ENCODE measurements at places on chromosomes 12 and 14.

DNA sequence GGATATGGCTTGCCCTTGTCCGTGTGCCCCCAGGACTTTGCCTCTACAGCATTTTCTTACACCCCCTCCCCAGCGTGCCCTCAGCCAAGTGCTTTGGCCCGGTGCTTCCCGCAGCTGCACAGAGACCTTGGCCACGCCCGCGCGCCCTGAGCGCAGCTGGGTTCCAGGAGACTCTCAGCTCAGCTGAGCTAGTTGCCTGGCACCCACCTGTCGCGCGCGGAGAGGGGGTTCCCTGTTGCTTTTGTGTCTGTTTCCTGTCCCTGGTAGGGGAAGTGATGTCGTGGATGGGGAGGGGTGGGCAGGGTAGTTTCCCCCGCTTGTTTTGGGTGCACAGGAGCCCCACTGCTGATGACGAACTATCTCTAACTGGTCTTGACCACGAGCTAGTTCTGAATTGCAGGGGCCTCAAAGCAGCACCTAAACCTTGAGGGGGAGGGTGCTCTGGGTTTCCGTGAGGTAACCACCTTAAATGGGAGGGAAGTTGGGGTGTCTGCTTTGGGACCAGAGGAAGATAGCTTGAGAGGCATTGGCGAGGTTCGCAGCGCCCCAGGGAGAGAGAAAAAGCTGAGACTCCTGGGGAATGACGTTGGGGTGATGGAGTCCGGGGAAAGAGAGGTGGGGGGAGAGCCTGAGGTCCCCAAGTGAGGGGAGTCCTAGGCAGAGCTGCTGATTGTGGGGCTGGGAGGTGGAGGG, 1.5 kb downstream of the DIO3 start:
- DNase-seq: no peak

- peak; percentile 14 for DNase-seq
Observed at GRCh38 chr12:13981296-13981962, at the start of gene GRIN2B. TSS of gene GRIN2B (minus strand) at chr12:13981602. CDS start at chr12:13866208, 115,394 bp downstream.

- no peak for DNase-seq
Observed at GRCh38 chr14:92653162-92653651, 95.2 kb downstream of the LGMN start.

- DNase-seq: no peak
Observed at GRCh38 chr12:91003737-91004136, 1.0 kb downstream of the EPYC start.

GRCh38 chr12:38332814-38333213, 16.2 kb downstream of the ALG10B start:
- no peak for DNase-seq

- DNase-seq: peak; percentile 83
Observed at GRCh38 chr14:77988970-77989369, 181.2 kb upstream of the NRXN3 start.

DNA sequence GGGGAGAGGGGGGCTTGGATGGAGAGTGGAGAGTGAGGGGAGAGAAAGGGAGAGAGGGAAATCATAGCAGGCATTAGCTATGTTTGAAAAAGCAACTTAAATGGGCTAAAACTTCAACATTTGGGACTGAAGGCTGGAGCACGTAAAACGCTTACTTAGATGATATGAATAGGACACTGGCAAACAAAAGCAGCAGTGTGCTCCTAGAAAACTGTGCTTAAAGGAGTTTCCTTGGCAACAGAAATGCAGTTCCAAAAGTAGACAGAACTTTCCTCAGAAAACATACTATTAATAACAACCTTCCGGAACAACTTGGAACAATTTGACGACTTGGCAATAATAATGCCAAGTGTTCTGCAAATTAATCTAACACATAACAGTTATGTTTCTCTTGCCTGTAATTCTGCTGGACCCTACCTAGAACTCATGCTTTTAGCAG, 235.5 kb upstream of the NPAS3 start:
- DNase-seq: peak; percentile 21

- peak; percentile 27 for DNase-seq
Observed at GRCh38 chr12:76685246-76685678, 78.7 kb upstream of the ZDHHC17 start.

- DNase-seq: no peak
Observed at GRCh38 chr12:8606890-8607289, 5.8 kb downstream of the AICDA start.

DNA sequence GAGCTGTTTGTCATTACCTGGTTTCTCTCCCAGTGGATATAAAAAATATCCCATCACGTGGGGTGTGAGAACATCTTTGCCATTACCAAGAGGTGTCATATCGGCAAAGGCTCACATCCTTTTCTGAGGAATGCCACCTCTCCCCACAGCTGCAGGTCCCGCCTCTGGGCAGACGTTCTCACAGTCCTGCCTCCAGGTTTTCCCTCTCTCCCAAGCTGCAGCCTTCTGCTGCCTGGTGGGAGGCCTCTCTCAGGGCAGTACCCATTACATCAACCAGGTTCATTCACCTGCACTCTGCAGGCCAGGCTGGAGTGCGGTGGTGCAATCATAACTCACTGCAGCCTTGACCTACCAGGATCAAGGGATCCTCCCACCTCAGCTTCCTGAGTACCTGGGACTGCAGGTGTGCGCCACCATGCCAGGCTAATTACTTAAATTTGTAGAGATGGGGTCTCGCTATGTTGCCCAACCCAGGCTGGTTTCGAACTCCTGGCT, 15.0 kb upstream of the TMEM119 start:
- no peak for DNase-seq

- DNase-seq: no peak
Observed at GRCh38 chr12:69834576-69834975, 9.5 kb downstream of the MYRFL start.

- no peak for DNase-seq
Observed at GRCh38 chr12:85186236-85186635, 93.8 kb upstream of the ALX1 start.

- DNase-seq: no peak
Observed at GRCh38 chr14:49134940-49135339, 451.2 kb downstream of the RPS29 start.

DNA sequence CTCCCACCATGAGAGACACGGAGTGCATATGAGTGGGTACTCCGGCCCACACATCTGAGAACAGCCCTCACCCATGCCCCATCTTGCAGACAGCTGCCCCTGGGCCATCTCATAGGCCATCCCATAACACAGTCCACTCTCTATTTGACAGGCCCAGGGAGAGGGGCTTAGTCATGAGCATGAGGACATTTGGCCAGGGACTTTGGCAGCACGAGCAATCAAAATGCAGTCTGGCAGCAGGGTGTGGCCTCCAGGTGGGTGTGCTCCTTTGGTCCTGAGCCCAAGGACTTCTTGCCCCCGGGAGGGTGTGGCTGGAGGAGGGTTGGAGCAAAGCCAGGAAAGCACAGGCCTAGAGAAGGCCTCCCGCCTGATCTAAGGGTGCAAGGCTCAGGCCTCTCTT, 25.6 kb downstream of the EMP1 start:
- peak; percentile 22 for DNase-seq

GRCh38 chr12:42482748-42483520, 106.6 kb downstream of the PRICKLE1 start:
- DNase-seq: peak; percentile 92

Measured in AG20443 (cell line).